ENCODE measurements at places on chromosomes 1 and 21. TPM values are rescaled to one million over a fixed set of nuclear protein-coding genes. Genes with fewer than 3 reads are reported as not detected.

Gene TMCC2
- total RNA-seq, result 0.25 TPM

Gene ESRRG
- 0.10 TPM for total RNA-seq

GRCh38 chr21:41158026-41158425 lies 9.9 kb upstream of the BACE2 start:
- DNase-seq, result no peak

- no peak for DNase-seq
Measured at GRCh38 chr1:234090212-234091064, 186.0 kb downstream of the SLC35F3 start.
